ENCODE measurements at places on chromosomes 5 and 9.

- DNase-seq, result no peak
These were observed 114.6 kb upstream of the PPP1R2B start for GRCh38 chr5:156735477-156735876.

DNA sequence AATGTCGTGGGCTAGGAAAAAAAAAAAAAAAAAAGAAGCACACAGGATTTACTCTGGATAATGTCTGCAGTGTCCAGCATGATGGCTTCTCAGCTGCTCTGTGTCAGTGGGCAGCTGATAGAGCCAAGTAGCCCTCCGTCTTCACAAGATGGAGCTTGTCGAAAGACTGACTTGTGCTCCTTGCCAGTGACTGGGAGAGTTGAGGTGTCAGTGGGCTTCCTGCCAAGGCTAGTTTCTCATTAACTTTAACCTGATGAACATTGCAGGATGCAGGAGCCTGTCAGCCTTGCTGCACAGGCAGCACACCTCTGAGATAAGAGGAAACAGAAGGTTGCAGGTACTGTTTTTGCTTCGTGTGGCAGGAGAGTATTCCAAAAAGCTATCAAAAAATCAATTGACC, 171.4 kb upstream of the SGCD start:
- no peak for DNase-seq

GRCh38 chr5:84682531-84682930, 297.9 kb upstream of the EDIL3 start:
- DNase-seq, result no peak

DNA sequence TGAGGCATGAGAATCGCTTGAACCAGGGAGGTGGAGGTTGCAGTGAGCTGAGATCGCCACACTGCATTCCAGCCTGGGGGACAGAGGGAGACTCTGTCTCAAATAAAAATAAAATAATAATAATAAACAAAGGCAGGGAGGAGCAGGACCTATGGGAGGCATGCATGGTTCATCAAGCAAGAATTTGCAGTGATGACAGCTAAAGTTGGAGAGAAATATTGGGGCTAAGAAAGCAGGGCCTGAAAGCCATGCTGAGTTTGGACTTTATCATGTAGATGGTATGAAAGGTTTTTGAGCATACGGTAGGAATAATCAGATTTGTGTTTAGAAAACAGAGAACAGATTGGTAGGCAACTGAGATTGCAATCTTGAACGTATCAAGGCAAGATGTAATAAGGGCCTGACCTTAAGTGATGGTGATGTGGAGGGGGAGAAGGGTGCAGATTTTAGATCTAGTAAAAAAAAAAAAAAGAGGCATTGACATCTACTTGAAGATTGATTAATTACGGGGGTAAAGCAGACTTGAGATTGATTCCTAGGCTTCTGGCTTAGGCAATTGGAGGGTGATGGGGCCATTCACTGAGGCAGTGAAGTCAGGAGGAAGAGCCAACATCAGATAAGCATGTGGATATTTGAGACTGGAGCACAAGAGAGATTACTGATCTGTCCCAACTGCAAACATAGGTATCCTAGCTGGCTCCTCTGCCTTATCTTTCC, 50.7 kb downstream of the CFAP95 start:
- DNase-seq, result no peak

DNA sequence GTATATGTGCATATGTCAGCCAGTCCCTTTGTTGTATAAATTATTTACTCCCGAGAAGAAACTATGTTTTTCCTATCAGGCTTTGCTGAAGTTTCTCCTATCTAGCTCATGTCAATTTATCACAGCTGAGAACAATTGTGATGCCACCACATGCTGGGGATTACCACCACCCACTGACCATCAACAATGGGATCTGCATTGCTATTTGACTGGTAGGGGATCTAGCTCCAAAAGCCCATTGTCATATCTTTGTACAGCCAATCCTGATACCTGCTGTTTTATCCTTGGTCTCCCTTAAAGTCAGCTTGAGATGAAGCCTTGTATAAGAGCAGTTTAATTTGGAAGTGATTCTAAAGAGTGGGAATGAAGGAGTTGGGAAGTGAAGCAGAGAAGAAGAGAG, 53.9 kb upstream of the KCNN2 start:
- DNase-seq, result no peak

- DNase-seq, result no peak
These were observed 33.5 kb downstream of the SPATA31D1 start for GRCh38 chr9:82022121-82022520.
